ENCODE measurements at places on chromosomes 4 and X.

DNA sequence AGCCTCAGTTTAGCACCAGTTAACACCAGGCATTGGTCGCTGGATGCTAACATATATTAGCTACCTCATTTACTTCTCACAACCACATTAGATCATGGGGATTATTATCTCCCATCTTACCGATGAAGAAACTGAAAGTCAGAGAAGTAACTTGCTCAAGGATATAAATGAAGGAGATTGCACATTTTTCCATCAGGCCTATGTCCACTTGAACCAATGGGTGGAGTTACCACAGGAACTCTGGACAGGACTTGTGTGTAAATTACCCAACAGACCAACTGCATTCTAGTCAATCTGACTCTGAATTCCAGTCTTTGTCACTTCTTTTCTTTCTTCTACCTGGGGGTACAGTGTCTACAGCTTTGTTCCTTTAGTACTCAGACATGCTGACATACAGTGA is 1.8 kb downstream of the LNX1 start:
- no peak for DNase-seq

DNA sequence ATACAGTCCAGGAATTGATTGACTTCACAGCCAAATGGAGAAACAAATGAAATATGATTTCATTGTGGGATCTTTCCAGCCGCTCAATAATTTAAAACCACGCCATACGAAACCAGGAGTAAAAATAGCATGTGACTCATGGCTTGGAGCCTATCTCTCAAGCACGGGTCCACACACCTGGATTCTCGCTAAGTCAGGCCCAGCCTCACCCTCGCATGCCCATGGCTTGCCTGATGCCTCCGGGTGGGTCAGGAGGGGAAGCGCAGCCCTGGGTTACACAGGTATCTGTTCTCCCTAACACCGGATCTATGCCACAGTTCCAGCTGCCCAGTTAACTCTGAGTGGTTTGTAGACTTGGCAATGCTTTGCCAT is 5.6 kb upstream of the ABLIM2 start:
- no peak for DNase-seq

DNA sequence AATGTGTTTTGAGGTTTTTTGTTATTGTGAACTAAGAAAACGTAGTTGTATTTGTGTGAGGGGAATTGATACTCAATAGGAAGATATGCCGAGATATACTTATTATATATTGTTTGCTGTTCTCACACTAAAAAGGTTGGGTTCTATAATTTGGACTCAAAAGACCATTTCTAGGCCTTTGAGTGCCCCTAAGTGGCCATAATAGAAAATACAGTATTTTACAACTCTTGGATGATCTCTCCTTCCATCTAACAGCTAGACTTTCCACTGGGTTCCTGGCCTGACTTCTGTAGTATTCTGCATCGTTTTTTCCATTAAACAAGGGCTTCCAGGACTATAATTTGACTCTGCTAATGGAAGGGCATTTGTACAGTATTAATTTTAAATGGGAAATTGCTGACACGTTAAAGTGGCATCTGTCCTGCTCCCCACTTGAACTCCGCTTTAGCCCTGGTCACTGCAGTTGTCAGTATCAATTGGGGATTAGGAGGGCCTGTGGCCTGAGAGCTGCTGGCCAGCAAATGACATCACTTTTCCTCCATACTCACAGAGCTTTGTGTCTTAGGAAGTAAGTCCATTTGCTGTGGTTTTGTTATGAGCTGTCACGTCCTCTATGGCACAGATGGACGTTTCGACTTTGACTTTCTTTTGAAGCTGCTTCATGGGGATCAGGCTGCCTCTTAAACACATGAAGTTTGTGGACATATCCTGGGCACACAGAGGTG is 176.9 kb downstream of the SLIT2 start:
- no peak for DNase-seq

- no peak for DNase-seq
These were observed 216.1 kb upstream of the FAT1 start for GRCh38 chr4:186939766-186940165.

DNA sequence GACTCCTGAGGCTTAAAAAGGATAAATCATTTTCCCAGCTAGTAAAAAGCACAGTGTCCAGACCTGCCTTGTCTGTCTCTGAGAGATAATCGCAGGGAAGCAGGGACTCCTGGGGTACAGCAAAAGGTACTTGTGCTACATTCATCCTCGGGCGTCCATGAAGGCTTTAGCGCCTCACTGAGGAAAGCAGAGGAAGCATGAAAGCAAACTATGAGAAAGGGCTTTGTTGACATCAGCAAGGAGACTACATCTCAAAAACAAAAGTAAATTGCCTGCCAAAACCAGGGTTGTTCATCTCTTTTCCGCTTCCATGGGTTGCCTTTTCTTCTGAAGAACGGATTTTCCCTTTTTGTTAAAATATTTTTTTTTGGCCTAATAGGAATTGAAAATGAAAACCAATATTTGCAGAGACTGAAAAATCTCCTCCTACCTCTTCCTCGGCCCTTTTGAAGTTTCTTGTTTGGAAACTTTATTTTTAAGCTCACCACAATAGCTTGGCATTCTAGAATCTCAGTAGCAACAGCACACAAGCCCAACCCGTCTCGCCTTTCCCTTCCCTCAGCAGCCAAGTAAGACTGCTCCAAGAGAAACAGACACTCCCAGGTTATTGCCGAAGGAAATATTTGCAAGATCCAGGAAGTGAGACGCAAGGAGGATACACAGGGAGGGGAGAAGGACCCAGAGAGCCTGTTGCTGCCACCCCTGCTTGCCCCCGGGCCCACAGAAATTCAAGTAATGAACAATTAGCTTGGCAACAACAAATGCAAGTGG is 148.3 kb upstream of the DGKK start:
- no peak for DNase-seq

DNA sequence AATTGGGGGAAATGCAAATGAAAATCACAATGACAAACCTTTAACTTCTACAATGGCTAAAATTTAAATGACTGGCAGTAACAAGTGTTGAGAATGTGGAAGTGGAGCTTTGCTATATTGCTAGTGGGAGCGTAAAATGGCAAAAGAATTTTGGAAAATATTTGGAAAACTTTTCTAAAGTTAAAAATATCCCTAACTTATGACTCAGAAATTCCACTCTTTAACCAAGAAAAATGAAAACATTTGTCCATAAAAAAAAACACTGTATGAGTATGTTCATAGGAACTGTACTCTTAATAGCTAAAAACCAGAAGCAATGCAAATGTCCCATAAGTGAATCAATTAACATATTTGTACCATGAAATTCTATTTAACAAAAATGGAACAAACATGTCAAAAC is 3.6 kb downstream of the TBCK start:
- DNase-seq, result no peak

DNA sequence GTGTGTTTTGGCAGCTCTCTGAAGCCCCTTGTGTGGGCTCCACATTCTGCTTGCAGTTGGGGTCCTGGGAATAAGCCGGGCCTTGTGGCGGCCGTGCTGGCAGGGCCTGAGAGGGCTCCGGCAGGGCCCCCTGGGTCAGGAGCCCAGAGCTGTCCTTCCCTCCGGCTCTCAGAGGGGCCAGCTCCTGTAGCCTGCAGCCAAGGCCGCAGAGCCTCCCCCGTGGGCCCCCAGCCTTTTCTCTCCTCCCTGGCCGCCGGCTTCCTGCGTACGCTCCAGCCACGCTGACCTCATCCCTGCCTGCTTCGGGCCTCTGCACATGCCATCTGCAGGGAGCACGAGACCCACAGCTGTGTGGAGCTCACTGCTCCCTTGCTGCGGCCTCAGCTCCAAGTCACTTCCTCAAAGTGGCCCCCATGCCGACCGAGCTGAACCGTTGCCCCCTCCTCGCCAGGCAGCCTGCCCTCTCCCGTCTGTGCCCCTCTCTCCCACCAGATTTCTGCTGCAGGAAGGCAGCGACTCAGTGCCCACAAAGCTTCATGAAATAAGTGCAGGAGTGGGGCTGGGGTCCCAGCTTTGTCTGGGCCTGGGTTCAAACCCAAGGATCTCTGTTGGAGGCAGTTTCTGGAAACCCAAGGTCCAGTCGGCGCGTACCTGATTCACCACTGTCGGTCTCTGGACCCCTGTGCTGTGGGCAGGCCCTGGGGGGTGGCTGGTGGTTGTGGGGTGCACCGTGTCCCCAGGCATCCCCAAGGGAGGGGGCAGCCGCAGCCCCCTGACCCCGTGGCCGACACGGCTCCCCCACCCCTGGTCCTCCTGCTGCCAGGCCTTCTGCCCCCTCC is 57.1 kb upstream of the NKX1-1 start:
- peak; percentile 77 for DNase-seq

- DNase-seq, result no peak
These were observed at the start of gene SLC4A4 for GRCh38 chr4:71338846-71339593. Gene SLC4A4 (plus strand): TSS chr4:71339020.

- DNase-seq, result peak; percentile 59
These were observed 726 bp upstream of the KANTR start for GRCh38 chrX:53093177-53093655.
